NCI-H1092 treated with DMSO at 0.1 percent for 48 hours (cell line): ENCODE measurements at places on chromosomes 5 and 9.

GRCh38 chr5:176670449-176670848 is 23.2 kb downstream of the TSPAN17 start:
- no peak for DNase-seq

GRCh38 chr9:92774274-92774673 is 9.6 kb upstream of the BICD2 start:
- no peak for DNase-seq

DNA sequence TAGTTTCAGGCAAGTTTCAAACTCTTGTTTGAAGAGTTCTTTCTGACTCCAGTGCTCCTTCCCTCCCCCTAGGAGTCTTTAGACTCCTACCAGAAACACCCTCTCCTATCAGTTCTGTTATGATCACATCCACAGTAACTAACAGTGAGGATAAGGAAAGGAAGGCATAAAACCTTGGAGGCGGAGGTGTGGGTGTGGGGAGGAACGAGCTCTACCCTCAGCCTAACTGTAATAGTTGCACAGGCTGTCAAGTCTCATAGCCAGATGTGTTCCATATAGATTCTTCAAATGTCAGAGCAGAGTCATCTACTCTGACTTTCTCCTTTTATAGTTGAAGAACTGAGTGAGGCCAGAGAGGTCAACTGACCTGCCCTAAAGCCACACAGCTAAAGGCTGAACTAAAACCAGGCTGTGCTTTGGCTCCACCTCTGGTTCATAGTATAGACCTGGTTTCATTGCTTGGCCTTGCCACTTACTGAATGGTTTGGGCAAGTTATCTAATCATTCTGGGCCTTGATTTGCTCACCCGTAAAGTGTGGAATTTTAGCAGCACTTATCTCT is 34.4 kb upstream of the PIK3R1 start:
- DNase-seq, result no peak

- DNase-seq, result no peak
Observed at GRCh38 chr9:83142389-83142788, 79.4 kb upstream of the RASEF start.

- DNase-seq, result no peak
Observed at GRCh38 chr9:109010746-109011145, 2.6 kb downstream of the CTNNAL1 start.

GRCh38 chr9:84314306-84314705 is 26.3 kb downstream of the SLC28A3 start:
- no peak for DNase-seq

- no peak for DNase-seq
Observed at GRCh38 chr9:922171-922570, 54.3 kb upstream of the DMRT3 start.

DNA sequence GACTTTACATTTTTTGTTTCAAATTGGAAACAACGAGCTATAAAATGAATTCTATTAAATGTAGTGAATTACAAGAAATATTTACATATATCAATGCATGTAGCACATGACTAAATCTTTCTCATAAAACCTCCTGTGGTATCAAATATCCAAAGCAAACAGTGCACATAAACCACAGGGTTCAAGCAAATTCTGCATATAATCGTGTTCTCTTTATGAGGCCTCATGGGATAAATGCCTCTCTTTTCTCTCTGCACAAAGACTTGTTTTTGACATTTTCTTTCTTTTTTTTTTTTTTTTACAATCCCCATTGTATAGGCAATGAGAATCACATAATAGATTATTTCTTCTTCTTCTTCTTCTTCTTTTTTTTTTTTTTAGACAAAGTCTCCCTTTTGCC is 1117.2 kb upstream of the DMAC1 start:
- no peak for DNase-seq
